Activated naive CD4-positive, alpha-beta T cell treated with Interleukin-2 at 50 U/mL for 16 hours (primary cell): ENCODE measurements at places on chromosomes 2 and 18.

- DNase-seq, result no peak
Measured at GRCh38 chr18:44135741-44136140, 544.9 kb upstream of the SETBP1 start.

GRCh38 chr18:13378150-13378549, 159.6 kb downstream of the LDLRAD4 start:
- no peak for DNase-seq

DNA sequence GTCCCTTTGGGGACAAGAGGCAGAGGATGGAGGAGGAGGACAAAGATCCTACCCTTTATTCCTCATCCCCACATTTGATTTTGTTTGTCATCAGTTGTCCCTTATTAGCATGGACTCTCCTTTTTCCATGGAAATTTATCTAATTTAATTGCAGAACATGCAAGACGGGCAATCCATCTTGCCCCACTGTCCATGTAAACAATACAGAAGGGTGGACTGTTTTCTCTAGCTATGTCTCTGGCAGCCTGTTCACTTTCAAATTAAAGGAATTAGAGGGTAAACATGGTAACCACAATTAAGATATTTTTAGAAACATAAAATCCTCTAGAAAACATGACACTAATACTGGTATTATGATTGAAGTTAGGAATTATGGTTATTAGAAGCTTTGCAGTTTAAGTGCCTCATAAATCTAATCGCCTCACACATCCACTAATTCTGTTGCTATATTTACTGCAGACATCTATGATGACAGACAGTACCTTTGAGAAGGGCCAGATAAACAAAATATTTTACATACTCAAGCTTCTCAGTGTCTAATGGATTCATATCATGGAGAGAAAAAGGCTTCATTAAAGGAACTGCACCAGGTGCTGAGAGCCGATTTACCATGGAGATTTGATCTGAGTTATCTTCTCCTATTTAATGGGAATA, 215.5 kb downstream of the LNPK start:
- DNase-seq, result no peak

DNA sequence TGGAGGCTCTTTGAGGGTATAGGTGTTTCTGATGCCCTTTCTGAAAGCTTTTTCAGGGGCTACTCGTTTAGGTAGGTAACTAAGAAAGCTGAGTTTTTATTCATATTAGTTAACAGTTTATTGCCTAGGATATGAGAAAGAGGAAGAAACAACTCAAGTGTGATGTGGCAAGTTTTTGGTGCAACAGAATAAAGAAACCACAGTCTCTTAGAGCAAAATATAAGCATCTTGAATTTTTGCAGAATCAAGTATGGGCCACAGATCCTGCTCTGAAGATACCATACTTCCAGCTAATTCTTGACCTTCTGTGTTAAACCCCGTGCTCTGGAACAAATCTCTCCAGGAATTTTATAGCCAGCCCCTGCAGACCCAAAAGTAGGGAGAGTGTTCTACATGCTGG, 147.7 kb upstream of the SLC1A4 start:
- no peak for DNase-seq

DNA sequence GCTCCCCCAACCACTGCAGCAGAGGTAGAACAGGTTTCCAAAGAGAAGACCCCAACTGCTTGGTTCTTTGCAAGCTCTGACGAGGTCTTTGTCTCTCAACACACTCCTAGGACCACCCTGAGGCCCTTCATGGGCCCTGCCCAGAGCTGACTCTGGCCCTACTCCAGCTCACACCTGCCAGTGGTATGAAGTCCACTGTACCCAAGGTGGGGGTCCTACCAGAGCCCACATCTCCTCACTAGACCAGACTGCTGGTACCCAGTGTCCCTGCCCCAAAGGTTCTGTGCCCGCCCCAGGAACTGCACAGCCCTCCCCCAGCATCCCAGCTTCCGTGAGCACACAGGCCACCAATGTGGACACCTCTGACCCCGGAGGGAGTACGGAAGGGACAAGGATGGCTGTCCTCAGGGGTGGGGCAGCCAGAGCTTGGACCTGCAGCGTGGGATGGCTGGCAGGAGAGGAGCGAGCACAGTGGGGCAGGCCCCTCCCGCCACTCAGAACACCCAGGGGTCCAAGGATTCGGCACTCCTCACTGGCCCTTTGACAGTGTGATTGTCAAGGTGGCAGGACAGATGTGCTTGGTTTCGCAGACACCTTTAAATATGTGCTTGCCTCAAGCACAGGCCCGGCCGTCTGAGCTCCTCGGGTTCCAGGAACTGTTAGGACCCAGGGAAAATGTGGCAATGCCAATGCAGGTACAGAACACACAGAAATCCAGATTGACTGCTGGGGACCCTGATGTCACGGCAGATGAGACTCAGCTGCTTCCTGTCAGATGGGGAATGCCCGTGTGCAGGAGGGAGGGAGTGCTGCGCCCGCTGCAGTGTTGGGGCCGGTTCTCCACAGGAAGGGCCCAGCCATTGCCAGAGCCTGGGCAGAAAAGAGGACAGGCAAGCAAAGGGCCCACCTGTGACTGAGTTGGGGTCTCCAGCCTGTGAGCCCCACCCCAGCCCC, 51.2 kb downstream of the MTERF4 start:
- DNase-seq, result no peak

DNA sequence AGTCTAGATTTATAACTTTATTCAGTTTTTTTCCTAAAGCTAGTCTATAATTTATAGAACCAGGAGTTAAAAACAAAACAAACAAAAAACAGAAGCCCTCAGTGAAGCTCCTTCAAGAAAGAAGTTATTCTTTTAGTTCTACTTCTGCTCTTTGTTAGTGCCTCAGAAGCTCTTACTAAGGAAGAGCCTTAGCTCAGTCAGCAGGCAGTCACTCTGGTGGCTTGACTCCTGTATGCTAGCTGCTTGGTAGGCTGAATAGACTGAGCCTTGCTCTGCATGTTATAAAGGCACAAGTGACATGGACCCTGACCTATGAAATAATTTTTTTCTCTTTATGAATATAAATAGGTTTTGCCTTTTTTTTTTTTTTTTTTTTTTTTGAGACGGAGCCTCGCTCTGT, 24.8 kb downstream of the NCOA1 start:
- no peak for DNase-seq

DNA sequence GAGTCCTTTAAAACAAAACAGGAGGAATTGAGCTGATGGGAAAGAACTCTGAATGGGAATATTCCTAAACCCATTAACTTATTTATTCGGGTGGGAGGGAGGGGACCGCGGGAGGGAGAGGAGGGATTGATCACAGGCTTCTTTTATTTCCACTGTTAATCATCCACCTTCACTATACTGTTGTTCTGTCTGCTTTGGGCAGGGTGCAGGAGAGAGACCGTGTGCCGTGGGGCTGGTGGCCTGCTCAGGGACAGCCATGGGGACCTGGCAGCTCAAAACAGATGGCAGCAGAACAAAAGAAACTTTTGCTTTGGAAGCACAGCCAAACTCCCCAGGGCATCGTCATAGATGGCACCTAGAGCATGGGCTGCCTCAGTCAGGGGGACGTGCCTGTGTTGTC, 195.3 kb downstream of the MGAT5 start:
- DNase-seq, result no peak

GRCh38 chr18:42765302-42765701, 350.2 kb downstream of the RIT2 start:
- DNase-seq, result no peak

DNA sequence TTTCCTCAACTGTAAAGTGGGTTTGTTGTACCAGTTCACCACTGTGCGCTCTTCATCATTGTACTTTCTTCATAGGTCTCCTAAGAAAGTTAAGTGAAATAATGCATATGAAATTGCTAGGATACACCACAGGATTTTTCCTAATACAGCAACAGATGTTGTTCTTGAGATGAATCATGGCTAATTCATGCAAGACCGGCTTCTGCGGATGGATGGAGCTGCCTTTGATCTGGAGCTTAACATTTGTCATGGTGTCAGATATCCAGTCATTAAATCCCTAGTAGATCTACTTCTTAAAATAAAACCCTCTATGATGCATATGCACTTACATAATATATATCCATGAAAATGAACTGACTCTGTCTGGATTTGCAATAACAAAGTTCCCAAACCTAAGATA, 114.1 kb downstream of the COL6A3 start:
- no peak for DNase-seq

DNA sequence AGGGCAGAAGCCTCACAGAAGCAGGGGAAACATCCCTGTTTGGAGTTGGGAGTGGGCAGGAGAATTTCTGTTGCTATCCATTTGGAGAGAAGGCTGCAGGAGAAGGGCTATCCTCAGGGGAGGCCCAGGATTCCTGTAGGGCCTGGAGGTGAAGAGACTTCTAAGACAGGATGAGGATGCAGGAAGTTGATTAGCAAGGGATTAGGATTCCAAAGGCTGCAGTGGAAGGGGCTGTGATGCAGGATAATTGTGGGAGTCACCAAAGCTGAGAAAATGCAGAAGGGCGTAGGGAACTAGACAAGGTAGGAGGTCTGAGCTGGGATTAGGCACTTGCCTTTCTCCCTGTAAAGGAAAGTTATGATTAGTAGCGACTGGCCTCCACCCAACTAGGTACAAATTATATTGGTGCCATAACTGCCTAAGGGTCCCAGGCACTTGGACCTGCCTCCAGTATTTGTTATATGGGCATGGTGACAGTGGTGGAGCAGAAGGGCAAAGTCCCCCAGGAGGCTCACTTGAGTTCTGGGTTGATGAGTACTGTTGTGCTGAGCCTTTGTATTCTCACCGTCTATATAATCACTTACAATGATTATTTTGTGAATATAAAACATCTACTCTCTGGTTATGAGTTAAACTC, 96.4 kb upstream of the MSTN start:
- no peak for DNase-seq
